ENCODE measurements at places on chromosomes 5 and 9.

DNA sequence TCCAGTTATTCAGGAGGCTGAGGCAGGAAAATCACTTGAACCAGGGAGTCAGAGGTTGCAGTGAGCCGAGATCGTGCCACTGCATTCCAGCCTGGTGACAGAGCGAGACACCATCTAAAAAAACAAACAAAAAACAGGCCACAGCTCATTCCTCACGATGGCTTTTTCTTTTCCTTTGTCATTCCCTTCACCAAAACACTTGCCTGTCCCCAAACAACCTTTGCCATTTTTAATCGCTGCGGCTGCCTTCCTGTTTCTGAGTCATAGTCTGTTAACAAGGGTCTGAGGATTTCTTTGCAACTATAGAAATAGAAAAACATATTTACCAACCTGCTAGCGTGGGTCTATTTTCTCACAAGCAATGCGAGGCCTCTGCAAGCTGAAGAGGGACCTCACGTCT, 123.0 kb upstream of the FSTL4 start:
- peak overlapping the region; percentile 23 for H3K27ac ChIP-seq
- H3K4me3 ChIP-seq = no peak overlapping the region
- no peak for DNase-seq
- H3K27me3 ChIP-seq = no peaks in the 10 kb centered on the region
- H3K4me1 ChIP-seq = peaks cover 19% of the 10 kb centered on the region

DNA sequence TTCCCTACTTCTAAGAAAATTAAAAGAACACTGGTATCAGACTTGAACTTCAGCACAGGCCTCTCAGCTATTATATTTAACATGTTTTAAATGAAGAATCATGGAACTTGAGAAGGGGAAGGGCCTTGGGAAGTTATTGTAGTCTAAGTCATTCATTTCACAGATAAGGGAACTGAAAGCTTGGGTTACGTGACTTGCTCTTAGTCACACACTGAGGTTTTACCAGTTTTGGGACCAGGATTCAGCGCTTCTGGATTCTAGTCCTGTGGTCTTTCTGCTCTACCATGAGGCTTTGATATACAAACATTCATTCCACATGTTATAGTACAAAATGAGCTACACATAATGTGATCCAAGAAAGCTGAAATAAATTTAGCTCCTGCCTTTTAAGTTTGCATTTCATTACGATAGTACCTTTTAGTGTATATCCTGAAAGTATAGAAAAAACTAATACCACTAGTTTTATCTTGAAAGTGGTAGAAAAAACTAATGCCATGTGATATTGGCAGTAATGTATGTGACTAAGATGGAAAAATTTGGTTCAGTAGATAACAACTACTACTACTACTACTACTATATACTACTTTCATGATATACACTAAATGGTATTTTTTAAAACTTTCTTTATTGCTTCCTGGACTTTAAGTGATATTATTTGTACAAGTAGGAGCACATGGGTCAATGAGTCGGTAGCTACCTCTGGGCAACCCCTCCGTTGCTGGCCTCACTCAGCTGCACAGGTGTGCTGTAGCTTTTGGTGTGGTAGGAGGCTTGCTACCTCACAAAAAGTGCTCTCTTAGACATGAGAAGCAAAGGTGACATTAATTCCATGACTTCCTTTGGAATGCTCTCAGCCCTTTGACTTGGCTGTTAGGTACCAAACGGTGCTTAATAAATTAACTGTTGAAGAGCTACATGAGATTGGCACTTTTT, 40.7 kb downstream of the F2RL2 start:
- H3K4me3 ChIP-seq = no peak overlapping the region
- no peak for DNase-seq
- H3K36me3 ChIP-seq = no peaks in the 10 kb centered on the region
- H3K4me1 ChIP-seq = peaks cover 2% of the 10 kb centered on the region
- no peaks in the 10 kb centered on the region for H3K27me3 ChIP-seq

- no peaks in the 10 kb centered on the region for H3K4me1 ChIP-seq
- H3K36me3 ChIP-seq = peaks cover 16% of the 10 kb centered on the region
- H3K27ac ChIP-seq = no peak overlapping the region
- H3K27me3 ChIP-seq = no peaks in the 10 kb centered on the region
Observed at GRCh38 chr5:139422307-139422893, 16.9 kb downstream of the DNAJC18 start.

- no peak overlapping the region for H3K4me3 ChIP-seq
- no peaks in the 10 kb centered on the region for H3K27me3 ChIP-seq
- no peaks in the 10 kb centered on the region for H3K4me1 ChIP-seq
- H3K36me3 ChIP-seq = no peaks in the 10 kb centered on the region
- no peak overlapping the region for H3K27ac ChIP-seq
Observed at GRCh38 chr9:108017671-108018070, 528.1 kb upstream of the KLF4 start.

DNA sequence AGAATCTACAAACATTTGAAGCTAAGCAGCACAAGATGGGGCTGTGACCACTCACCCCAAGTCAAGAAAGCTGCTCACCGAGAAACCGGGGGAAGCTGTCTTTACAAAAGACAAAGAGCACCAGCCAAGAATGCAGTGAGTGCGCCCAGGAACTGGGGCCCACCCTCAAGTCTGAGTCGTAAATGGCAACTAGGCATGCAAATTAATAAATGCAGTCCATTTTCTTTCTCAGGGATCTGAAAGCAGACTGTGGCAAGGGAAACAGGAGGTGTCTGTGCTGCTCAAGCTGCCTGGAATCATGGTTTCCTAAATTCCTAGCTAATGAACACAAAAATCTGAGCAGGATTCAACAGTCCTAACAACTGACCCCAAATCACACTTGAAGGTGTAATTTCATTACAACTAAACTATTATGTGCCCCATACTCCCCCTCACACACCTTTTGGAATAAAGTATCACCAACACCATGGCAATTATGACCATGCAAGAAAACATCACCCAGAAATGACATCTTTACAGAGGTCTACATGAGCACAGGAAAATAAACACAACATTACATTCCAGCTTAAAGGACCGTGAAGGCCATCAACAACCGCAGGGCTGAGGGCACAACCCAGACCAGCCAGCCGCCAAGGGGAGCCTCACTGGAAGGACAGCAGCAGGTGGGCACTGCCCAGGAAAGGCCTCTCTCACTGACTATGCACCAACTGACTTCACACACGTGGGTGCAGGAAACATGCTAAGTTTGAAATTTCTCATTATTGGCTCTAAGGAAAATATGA, 17.6 kb downstream of the NSUN2 start:
- no peaks in the 10 kb centered on the region for H3K27me3 ChIP-seq
- DNase-seq = no peak
- no peak overlapping the region for H3K4me3 ChIP-seq
- no peak overlapping the region for H3K27ac ChIP-seq
- H3K4me1 ChIP-seq = no peaks in the 10 kb centered on the region

- DNase-seq = no peak
- H3K27ac ChIP-seq = no peak overlapping the region
- no peaks in the 10 kb centered on the region for H3K36me3 ChIP-seq
- H3K4me3 ChIP-seq = no peak overlapping the region
- no peaks in the 10 kb centered on the region for H3K4me1 ChIP-seq
Observed at GRCh38 chr9:35237311-35237710, 75.5 kb downstream of the UNC13B start.

DNA sequence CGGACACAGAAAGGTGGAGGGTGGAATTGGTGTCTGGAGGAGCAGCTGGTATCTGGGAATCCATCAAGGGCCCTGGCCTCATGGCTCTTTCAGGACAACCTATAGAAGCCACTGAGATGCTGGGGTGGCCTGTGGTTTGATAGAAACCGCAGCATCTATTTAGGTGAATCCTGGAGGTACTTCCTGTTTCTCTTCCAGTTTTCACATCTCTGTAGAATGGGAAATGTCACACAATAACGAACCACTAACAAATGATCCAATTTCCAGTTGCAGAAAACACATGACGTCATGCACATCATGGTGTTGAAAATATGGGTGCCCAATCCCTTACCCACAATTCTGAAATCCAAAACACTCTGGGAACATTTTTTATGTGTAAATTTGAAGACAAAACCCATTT, 52.2 kb downstream of the ROPN1L start:
- H3K36me3 ChIP-seq = no peaks in the 10 kb centered on the region
- DNase-seq = no peak
- no peak overlapping the region for H3K4me3 ChIP-seq
- H3K27ac ChIP-seq = no peak overlapping the region
- H3K4me1 ChIP-seq = peaks cover 3% of the 10 kb centered on the region

DNA sequence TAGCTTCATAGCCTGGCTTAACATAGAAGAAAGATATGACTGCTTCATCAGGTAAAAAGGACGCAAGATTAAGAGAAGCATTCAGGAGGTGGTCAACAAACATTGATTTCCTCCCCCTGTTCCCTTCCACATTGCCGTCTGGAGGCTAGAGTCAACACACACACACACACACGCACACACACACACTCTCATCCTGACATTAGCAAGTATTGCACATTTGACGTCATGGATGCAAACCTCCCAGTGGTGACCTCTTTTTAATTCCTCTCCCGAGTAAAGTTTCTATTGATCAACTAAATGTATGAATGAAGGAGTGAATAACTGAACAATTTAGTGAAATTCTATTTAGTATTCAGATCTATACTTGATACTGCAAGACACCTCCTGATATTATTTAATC, 332.8 kb downstream of the ELAVL2 start:
- DNase-seq = no peak
- H3K4me1 ChIP-seq = peaks cover 8% of the 10 kb centered on the region
- no peaks in the 10 kb centered on the region for H3K36me3 ChIP-seq
- H3K4me3 ChIP-seq = no peak overlapping the region
- no peak overlapping the region for H3K27ac ChIP-seq

DNA sequence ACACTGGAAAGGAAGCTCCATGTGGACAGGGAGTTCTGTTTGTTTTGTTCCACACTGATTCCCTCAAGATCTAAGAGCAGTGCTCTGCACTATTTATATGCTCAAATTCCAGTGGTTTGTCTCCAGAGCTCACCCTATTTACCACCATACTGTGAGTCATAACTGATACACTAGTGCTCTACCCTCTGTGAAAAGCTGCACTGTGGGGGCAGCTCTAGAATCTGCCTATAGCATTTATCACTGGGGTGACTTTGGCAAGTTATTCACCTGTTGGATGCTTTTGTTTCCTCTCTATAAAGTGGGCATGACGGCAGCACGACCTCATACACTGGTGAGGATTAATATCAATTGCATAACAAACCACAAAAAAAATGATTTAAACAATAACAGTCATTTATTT, 307.8 kb downstream of the NR2F1-AS1 start:
- peaks cover 23% of the 10 kb centered on the region for H3K4me1 ChIP-seq
- H3K27ac ChIP-seq = peak overlapping the region; percentile 59
- H3K27me3 ChIP-seq = no peaks in the 10 kb centered on the region
- no peaks in the 10 kb centered on the region for H3K36me3 ChIP-seq
- no peak overlapping the region for H3K4me3 ChIP-seq
- no peak for DNase-seq

DNA sequence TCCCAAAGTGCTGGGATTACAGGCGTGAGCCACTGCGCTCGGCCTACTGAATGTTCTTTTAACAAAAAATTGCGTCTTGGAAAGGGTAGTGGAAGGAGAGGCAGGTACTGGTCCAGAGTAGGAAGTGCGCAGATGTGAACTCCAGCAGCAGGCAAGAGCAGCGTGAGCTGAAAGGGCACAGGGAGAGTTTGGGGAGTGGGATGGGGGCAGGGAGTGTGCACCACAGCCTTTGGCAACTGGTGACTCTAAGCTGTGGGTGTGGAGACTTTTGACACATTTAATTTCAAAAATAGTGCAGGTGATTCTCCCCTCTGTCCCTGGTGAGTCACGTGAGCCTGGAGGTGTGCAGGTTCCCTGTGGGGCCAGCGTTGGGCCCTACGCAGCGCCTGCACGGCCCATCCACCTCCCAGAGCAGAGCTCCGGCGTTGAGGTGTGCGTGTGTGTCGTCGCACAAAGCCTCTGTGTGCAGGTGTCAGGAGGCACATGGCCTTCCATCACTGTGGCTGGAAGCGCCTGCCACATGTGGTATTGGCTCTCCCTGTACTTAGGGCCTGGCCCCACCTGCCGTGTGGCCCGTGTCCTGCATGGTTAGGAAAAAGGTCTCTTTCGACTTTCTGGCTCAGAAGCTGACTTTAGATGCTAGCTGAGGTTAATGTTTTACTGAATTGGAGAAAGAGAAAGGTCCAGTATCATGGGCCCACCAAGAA, 11.5 kb downstream of the SQSTM1 start:
- no peaks in the 10 kb centered on the region for H3K4me1 ChIP-seq
- no peak overlapping the region for H3K27ac ChIP-seq
- DNase-seq = no peak
- no peaks in the 10 kb centered on the region for H3K27me3 ChIP-seq

Measured in RWPE2 (cell line).